ENCODE measurements at places on chromosomes 3 and 15.

DNA sequence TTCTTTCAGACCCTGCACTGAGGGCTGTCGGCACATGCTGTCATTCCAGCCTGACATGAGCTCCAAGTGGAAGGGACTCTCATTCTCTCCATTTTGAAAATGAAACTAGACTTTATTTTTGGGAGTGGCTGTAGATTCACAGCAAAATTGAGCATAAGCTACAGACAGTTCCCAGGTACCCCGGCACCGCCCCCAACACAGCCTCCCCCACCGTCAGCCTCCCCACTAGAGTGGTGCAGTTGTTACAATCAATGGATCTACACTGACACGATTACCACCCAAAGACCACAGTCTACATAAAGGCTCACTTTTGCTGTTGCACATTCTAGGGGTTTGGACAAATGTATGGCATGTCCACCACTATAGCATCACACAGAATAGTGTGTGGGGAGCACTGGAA is 29.5 kb upstream of the FGD5 start:
- no peak for DNase-seq

- DNase-seq, result no peak
Measured at GRCh38 chr15:43975326-43975725, 148.5 kb downstream of the WDR76 start.

DNA sequence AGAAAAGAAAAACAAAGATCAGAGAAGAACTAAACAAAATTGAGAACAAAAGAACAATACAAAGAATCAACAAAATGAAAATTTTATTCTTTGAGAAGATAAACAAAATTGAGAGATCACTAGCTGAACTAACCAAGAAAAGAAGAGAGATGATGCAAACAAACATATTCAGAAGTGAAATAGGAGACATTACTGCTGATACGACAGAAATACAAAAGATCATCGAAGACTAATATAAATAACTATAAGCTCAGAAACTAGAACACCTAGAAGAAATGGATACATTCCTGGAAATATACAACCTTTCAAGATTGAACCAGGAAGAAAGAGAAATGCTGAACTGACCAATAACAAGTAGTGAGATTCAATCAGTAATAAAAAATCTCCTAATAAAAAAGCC is 533.1 kb upstream of the PPP2R3A start:
- no peak for DNase-seq

GRCh38 chr3:108292450-108292849 is 3.9 kb upstream of the HHLA2 start:
- no peak for DNase-seq

DNA sequence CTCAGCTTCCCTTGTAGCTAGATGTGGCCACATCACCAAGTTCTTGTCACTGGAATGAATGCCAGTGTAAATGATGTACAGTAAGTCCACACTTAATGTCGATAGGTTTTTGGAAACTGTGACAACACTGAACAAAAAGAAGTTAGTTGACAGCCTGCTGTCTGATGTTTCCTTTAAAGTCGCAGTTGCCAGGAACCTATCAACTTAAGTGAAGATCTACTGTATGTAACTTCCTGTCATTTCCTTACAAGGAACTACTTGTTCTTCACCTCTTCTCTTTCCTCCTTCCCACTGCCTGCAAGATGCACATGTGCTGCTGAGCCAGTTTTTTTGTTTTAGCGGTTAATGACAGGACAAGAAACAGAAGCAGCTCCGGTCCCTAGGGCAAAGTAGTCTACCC is 44.6 kb downstream of the HDGFL3 start:
- no peak for DNase-seq
